Spleen (tissue), 13 donors: ENCODE measurements at places on chromosomes 1 and 21. TPM values are rescaled to one million over a fixed set of nuclear protein-coding genes. Genes with fewer than 3 reads are reported as not detected.
A peak's percentile ranks its signal among the peaks of the same experiment; 100 is the strongest.

Gene SPATA21
- total RNA-seq: not detected

Gene CC2D1B
- total RNA-seq: 38.2 TPM

Gene KCNK1
- 2.0 TPM for total RNA-seq

Gene AMPD1
- total RNA-seq: 1.1 TPM

Gene HSD3B1
- total RNA-seq: not detected

Gene NCAM2
- total RNA-seq: 3.1 TPM

Gene NECTIN4
- not detected for total RNA-seq

Gene TMPRSS2
- total RNA-seq: 0.25 TPM

Gene ZC3H12A
- total RNA-seq: 21.3 TPM

Gene CHIA
- not detected for total RNA-seq

Gene ODR4
- total RNA-seq: 22.1 TPM

Gene TMEM200B
- total RNA-seq: 3.2 TPM

Gene TNNT2
- not detected for total RNA-seq

Gene CFHR5
- total RNA-seq: not detected

DNA sequence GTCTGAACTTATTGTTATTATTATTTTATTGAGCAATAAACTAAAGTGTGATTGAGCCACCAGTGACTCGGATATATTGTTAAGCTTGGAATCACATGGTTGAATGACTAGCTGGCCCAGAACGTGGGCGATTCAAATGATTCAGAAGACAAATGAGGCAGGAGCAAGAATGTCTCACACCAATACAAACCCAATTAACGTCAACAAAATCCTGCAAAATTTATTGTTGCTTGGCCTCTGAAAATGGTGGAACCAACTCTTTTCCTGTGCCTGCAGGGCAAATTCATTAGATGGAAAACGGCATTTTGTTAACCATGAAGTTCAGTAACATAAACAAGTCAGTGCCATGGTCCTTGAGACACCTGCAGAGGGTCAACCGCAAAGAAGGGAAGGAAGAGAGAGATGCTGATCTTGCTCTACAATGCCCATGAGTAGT lies 482.0 kb downstream of the SETD4 start:
- DNase-seq: no peak

- DNase-seq: no peak
Measured at GRCh38 chr1:81547912-81548303, 252.8 kb upstream of the ADGRL2 start.

DNA sequence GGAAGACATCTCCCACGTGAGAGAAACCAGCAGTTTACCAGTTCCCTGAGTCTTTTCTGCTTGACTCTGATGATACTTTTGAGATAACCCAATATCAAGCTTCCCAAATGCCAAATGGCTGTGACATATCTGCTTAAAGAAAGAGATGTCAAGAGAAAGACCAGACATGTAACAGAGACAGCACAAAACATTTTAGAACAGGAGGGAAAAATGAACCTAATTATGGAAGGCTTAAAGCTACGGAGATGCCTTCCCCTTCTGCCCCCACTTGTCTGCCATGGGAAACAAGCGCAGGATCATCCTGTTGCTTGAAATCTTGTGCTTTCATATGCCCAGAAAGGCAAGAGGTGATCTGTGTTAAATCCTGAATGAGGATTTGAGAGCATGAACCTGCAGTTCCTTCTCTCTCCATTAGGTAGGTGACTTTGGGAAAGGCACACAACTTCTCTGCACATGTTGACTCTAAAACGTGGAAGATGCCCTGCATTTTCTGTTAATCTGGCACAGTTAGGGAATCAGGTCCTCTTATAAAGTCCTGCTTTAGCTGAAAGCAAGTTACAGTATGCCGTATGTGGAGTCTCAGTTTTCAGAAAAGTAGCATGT lies 46.7 kb upstream of the MTR start:
- no peak for DNase-seq

GRCh38 chr1:59077466-59078069 lies 219.3 kb upstream of the FGGY start:
- no peak for DNase-seq

- no peak for DNase-seq
Measured at GRCh38 chr1:28417441-28417922, 47.9 kb downstream of the PHACTR4 start.

GRCh38 chr1:156165083-156165482 lies 11.7 kb downstream of the SEMA4A start:
- DNase-seq: no peak

GRCh38 chr1:43469932-43470331 lies 16.2 kb upstream of the HYI start:
- no peak for DNase-seq

- DNase-seq: no peak
Measured at GRCh38 chr1:162397039-162397448, 14.9 kb downstream of the SH2D1B start.

GRCh38 chr21:34345091-34345871 lies 18.5 kb upstream of the KCNE2 start:
- DNase-seq: no peak

GRCh38 chr1:87674791-87675190 lies 346.1 kb downstream of the LMO4 start:
- DNase-seq: no peak

DNA sequence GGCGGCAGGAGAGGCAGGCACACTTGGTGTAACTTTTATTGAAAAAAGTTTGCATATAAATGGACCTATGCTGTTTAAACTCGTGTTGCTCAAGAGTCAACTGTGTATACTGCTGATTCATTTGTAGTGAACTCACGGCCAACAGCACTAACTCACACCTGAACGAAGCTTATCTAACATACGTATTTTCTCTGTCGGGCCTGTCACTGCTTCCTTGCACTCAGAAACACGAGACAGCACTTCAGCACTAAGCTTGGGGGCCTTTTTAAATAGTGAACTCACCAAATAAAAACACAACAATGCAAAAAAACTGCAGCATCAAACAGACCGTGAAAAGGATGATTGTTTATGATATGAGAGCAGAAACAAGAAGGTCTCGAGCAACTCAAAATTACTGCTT lies 58.9 kb upstream of the NEK2 start:
- no peak for DNase-seq

GRCh38 chr1:200427744-200428143 lies 17.9 kb upstream of the ZNF281 start:
- no peak for DNase-seq

DNA sequence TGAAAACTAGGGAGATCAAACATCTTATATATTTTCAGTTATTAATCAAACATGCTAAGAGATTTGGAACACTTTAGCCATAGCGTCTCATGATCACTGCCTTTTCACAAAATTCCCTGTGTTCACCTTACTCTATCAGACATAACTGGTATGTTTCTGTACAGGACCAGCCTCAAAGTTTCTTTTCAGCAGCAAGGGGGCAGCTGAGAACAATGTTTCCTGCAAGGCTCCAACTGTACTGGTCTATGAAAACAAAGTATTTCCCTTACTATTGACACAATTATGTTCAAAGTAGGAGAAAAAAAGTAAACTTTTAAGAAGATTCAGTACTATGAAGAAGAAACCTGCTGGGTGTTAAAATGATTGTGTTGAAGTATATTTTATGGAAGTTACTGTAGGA lies 98.5 kb downstream of the ATF6 start:
- no peak for DNase-seq

- DNase-seq: no peak
Measured at GRCh38 chr1:11468878-11469277, 10.1 kb upstream of the DISP3 start.

DNA sequence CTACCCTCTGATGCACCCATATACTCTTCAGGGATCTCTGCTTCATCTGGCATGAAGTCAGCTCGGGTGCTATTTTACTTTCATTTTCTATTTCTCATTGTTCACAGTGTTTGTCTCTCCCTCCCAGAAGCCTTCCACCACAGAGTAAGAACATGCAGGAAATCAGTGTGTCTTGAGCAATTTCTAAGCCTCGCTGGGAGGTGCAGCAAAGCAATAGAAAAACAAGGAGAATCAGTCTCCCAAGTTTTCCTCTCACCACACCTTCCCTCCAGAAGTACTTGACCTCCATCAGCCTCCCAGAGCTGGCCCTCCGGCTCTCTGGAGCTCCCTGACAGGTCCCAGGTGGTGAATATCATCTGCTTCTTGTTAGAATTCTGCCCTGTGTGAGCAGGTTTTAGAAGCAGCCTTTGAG lies 594.7 kb upstream of the CAMK1G start:
- DNase-seq: no peak

DNA sequence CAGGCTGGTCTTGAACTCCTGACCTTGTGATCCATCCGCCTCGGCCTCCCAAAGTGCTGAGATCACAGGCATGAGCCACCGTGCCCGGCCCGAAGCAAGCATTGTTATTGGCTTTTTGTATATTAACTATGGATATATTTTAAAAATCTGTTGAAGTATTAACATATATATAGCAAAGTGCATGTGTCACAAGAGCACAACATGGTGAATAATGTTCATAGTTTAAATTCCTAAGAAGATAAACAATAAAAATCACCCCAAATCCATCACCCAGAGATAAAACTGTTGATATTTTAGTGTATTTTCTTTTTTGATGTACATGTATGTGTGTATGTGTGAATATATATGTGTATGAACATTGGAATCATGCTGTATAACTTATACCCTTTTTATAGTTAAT lies 9.1 kb upstream of the FOXE3 start:
- no peak for DNase-seq

GRCh38 chr1:155134880-155135414 lies 705 bp upstream of the SLC50A1 start:
- DNase-seq: peak; percentile 89

DNA sequence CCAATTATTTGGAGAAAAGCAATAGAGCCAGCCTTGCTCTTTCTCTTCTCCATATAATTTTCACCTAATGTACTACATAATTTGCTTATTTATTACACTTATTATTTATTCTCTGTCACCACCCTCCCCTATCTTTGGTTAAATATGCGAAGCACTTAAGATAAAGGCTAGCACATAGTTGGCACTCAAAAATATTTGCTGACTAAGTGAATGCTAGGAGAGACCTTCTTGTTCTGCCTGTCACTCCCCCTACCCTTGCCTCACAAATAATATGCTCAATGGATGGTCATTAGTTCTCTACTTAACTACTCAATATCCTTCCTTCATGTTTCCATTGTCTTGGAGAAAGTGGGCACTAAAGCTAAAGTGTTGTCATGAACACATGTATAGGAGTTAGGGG lies 139.7 kb upstream of the ZC3H11B start:
- DNase-seq: no peak

DNA sequence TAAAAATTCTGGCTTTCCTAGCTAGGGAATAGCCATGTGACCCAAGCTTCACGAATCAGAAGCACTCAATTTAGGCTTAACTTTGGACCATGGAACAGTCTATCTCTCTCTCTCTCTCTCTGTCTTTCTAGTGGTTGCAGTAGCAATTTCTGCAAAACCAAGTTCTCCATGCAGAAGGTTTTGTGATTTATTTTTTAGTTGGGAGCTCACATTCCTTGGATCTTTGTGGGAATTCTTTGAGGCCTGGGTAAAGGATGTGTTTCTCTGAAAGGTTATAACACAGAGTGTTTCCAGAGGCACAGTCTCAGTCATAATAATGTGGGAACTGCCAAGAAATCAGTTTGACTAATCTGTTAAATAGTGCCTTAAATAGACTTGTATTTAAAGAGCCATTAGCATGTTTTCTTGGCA lies 112.3 kb upstream of the COL11A1 start:
- DNase-seq: no peak

GRCh38 chr1:3892748-3893147 lies 7.3 kb downstream of the C1orf174 start:
- DNase-seq: peak; percentile 69

DNA sequence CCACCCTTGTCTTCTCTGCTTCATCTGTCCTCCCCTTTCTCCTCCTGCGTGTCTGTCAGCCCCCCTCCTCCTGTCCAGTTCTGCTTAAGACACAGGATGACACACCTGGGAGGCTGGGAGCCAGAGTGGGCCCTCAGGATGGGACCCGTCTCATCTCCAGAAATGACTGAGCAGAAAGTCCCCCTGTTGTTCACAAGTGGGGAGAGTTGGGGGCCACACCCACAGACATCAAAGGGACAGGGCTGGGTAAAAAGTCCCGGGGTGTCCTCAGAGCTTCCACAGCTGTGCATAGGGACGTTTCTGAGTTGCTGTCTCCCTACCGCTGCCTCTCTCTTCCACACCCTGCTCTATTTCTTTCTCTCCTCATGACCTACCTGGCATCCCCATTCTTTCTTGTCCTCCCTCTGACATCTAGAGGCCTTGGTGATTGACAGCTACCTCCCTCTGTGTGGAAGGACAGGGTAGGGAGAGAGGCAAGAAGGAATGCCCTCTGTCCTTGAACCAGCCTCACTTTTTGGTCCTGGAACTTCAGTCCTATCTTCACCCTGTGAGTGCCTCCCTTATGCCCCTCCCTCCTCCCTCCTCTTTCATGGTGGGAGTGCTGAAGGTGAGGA lies 19.5 kb upstream of the SH2D2A start:
- DNase-seq: peak; percentile 69

DNA sequence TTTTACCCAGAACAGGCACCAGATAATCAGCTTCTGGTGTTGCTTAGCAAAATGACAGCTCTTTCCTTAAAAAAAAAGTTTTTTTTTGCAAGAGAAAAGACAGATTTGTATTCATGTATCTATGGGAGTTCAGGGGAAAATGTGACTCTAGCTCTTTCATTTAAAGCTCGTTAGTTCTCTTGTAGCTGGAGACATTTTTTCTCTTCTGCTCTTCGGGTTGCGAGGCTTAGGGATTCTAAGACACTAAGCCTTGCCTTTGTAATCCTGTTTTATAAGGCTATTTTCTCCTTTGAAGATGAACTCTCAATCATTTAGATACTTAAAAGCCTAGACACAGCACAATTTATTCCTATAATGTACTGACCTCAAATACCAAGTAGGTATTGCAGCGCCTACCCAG lies 40.3 kb upstream of the EDARADD start:
- DNase-seq: no peak

GRCh38 chr1:77942400-77943140 lies 36.3 kb downstream of the FUBP1 start:
- DNase-seq: no peak

- DNase-seq: no peak
Measured at GRCh38 chr1:11730429-11730891, 5.5 kb upstream of the AGTRAP start.

DNA sequence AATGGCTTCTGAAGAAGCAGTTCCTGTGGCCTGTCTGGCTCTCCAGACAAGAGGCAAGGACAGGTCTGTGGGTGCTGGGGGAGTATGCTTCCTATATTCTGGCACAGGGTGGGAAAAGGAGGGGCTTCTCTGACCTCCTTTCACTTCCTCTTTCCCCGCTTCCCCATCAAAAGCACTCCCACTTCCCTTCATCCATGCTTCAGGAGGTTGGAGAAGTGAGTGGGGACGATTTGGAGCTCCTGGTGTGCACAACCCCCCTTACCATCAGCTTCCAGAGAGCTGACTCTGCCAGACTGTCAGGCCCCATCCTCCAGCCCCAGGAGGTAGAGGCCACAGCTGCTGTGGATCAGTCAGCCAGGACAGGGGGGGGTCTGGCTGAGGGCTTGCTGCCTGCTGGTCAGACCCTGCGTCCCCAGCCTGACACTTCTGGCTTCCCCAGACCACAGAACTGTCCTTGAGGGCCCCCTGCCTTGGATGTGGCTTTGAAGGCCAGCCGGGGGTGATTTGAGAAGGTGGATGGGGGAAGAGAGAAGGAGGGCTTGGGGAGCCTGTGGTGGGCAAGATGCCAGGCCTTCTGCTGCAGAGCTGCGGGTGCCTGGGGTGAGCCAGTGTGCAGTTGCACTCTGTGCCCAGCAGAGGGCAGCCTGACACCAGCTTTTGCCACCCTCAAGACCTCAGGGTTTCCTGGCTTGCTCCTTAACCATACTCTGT lies 21.5 kb upstream of the TMEM222 start:
- peak; percentile 93 for DNase-seq

- DNase-seq: no peak
Measured at GRCh38 chr1:26541431-26541815, 11.9 kb downstream of the RPS6KA1 start.
